ENCODE measurements at places on chromosomes 12 and 14.

DNA sequence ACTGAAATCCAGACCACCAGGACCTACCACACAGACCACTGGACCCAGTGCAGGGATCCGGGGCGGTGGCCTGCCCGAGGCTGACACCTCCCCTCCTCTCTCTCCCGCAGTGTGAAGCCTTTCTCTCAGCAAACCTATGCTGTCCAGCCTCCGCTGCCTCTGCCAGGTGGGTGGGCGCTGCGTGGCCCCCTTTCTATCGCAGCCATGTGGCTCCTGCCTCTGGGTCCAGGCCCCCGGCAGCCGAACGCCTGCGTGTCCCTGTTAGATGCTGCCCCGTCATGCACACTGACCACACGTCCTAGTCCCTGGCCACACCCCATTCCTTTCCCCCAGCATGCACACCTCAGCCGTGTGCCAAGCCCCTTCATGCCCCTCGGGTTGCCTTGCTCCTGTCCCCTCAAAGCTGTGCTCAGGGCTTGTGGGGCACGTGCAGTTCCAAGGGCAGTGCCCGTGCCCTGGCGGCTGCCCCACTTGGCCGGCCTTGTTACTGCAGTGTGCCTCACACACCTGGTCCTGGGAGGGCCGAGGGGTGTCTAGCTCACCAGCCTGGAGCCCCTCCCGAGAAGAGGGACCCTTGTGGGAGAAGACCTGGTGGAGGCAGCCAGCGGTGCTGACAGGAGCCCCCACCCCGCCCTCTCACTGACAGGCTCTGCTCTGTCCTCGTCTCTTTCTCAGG lies 58.0 kb upstream of the TSPAN9 start:
- no peak for DNase-seq

DNA sequence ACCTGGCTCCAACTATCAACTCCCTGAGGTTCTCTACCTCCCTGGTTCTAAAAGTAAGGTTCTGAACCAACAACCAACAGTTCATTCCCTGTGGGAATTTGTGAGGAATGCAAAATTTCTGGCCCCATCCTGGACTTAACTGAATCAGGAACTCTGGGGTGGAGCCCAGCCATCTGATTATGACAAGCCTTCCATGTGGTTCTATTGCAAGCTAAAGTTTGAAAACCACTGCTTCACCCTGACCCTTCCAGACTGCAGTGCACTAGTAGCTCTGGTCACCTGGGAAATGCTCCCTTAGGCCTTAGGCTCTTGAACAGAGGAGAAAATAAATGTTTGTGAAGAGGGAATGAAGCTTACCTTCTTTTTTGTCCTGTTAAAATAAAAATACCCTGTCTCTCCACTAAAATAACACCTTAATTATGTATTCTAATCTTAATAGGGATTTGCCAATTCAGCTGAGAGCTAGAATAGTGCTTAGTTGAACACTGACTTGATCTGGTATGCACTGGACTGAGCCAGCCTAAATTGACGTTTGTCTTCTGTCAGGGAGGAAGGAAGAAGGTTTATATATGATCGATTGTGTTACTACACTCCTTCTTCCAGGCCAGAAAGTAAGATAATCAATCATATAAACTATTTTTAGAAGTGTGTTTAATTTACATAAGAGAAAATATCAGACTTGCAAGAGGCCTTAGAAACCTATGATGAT lies 39.1 kb upstream of the DDHD1 start:
- DNase-seq = no peak

DNA sequence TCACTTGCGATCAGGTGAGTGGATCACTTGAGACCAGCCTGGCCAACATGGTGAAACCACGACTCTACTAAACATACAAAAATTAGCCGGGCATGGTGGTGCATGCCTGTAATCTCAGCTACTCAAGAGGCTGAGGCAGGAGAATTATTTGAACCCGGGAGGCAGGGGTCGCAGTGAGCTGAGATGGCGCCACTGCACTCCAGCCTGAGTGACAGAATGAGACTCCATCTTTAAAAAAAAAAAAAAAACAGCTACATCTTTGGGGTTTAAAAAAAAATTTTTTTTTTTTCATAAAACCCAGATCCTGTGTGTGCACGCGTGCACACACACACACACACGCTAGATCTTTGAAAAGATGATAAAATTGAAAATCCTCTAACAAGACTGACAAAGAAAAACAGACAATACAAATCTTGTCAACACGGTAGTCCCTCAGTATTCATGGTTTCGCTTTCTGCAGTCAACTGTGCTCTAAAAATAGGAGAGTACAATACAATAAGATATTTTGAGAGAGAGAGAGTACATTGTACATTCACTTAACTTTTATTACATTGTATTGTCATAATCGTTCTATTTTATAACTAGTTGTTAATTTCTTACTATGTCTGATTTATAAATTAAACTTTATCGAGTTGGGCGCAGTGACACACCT lies 295.3 kb upstream of the RGS6 start:
- no peak for DNase-seq

- no peak for DNase-seq
Measured at GRCh38 chr14:32546246-32546645, 217.1 kb downstream of the AKAP6 start.

DNA sequence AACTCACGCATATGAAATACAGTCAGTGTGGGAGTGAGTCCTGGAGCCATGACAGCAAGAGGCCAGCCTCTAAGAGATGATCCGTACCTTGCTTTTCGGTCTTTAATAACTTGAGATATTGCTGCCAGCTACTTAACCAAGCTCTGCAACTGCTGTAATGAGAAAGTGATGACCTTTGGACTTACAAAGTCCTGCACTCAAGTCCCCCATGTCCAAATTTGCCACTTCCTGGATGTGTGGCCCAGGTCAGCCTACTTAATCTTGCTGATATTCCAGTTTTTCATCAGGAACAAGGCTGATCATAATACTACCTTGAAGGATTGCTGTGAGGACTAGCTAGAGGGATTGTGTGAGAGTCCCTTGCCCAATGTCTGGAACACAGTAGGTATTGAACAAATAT lies 33.8 kb upstream of the DUSP6 start:
- DNase-seq = no peak

DNA sequence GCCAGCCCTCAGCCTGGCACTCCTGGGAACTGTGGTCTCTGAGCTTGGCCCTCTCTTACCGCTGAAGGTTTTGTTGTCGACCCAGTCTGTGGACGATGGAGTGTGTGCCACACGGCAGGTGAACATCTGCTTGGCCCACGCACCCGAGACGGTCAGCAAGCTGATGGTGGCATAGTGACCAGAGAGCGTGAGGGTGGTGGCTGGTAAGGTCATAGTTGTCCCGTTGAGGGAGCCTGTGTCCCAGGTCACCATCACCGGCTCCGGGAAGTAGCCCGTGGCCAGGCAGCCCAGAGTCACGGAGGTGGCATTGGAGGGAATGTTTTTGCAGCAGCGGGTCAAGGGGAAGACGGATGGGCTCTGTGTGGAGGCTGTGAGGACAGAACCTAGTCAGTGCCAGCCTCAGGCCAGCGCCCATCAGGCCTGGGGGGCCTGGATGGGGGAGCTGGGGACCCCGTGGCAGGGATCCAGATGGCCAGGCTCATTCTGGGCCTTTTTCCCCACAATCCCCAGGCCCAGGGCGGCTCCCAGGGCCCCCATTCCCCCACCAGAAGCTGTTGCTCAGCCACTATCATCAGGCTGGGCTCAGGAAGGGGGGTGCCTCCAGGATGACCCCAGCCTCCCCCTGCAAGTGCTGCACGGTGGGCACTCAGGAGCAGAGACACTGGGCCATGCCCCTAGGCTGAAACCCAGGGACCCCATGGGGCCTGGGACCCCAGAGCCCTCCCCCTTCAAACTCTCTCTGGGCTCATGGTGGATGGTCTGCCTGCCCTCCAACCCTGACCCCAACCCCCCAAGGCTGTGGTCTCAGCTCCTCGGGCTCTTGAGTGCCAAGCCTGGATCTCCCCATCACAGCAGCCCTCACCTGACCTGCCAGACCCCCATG lies 75.2 kb downstream of the TMEM121 start:
- no peak for DNase-seq

All from stimulated activated CD4-positive, alpha-beta T cell treated with anti-CD3 and anti-CD28 coated beads, Interleukin-1b, Interleukin-23, amount 100 ng/mL, for 1 hour (primary cell).